ENCODE measurements at places on chromosomes 12 and 14.

- DNase-seq = no peak
Observed at GRCh38 chr14:69317780-69318179, 57.8 kb downstream of the GALNT16 start.

DNA sequence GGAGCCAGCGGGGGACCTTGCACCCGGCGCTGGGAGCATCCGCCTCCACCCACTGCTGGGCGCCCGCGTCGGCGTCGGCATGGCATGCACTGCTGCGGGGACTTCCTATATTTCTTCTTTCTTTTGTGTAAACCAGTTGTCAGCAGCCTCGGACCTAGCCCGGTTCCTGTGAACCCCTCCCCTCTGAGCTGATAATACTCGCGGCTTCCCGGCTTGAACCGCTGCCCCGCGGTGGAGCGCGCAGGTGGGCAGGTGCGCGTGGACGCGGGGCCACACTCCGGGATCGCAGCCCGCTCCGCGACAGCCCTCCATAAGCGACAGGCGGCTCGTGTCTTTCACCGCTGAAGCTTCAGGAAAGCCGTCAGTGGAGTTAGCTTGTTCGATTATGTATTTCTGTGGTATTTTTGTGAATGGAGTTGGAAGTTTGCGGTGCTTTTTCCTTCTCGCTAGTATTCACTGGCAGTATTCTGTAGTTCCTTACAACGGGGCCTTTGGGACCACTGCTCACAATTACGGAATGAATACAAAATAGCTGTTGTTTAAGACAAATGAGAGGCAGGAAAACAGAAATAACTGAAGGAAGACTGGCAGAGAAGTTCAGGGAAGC lies 870 bp downstream of the BMAL2 start:
- peak; percentile 25 for DNase-seq

DNA sequence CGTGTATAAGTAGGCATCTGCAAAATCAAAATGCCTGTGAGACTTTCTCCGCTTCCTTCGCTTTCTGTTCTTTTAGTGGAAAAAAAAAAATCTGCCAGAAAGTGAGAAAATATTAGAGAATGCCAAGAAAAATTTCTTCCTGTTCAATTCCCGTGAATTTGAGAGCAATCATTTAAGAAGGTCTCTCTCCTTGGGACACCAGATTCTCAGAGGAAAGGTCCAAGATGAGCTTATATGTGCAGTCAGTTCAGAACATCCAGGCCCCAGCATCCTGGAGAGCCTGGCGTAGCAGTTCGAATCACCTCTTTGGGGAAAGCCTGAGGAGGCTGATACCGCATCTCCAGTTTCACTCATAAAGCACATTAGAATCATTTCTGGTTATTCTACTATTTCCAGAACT lies 912.8 kb downstream of the GALC start:
- DNase-seq = no peak

DNA sequence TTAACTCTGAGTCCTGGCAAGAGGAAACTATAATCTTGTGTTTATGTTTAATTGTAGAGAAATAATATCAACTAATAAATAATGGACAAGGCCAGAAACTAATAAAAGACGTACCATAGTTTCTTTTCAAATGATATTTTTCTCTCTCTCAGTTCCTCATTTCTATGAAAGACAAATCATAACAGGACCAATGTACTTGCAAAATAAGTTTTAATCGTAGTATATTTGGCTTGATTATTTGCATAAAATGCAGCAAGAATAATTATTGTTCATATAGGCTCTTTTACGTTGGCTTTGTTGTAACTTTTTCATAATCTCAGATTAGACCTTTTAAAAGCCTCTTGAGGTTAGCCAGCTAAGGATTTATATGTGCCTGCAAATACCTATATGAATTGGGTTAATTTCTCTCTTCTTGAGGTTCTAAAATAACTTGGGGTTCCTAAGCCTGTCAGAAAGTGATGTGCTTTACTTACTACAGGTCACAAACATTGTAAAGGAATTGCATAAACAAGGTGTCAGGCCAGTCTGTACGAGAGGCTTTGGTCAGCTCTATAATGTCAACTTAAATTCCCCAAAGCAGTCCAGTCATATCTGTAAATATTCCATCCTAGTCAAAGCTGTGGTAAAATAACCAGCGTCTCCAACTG lies 152.8 kb upstream of the PTPRQ start:
- DNase-seq = no peak

- no peak for DNase-seq
Observed at GRCh38 chr12:60832290-60832689, 1236.5 kb downstream of the SLC16A7 start.

DNA sequence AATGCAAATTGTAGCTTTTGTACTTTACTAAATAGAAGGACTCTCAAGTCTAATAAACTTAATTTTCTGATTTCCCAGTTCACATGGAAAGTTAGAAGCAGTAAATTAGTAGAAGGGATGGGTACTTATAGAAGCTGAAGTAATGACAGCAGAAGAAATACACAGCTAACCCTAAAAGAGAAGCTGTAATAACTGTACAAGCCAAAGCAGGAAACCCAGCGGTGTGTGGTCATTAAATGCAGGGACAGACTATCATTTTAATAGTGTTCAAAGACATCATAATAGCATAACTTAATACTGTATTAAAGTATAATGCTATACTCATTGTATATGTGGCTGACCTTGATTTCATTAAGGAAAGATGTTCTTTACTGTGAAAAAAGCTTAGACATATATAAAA lies 74.9 kb downstream of the PCNX1 start:
- no peak for DNase-seq

DNA sequence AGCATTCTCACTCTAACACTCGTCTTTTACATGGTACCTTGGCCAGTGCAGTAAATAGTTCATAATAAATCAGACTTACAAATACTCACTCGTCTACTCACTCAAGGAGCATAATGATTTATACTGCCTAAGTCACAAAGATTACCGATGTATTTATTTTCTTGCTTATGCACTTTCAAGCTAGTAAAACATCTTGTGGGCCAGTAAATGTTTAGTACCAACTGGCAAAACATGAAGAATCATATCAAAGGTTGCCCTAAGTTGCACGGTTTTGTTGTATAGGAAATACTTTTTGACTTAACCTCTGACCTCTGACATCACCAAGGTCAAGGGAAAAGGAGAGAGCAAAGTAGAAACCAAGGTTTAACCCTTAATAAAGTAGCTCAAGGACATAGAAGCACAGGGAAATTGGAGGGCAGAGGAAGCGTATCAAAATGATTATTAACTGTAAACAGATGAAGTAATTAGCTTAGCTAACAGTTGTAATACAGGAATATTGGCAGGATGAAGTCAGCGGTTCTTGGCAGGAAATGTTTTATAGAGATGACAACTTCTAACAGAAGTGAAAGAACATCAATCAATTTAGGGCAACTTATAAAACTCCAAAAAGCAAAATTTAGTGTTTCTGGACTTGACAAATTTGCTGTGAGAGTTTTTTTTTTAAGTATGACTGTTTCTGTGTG lies 131.9 kb downstream of the HMGA2 start:
- DNase-seq = no peak

- peak; percentile 34 for DNase-seq
Observed at GRCh38 chr14:76863724-76864407, 37.7 kb downstream of the LRRC74A start.

DNA sequence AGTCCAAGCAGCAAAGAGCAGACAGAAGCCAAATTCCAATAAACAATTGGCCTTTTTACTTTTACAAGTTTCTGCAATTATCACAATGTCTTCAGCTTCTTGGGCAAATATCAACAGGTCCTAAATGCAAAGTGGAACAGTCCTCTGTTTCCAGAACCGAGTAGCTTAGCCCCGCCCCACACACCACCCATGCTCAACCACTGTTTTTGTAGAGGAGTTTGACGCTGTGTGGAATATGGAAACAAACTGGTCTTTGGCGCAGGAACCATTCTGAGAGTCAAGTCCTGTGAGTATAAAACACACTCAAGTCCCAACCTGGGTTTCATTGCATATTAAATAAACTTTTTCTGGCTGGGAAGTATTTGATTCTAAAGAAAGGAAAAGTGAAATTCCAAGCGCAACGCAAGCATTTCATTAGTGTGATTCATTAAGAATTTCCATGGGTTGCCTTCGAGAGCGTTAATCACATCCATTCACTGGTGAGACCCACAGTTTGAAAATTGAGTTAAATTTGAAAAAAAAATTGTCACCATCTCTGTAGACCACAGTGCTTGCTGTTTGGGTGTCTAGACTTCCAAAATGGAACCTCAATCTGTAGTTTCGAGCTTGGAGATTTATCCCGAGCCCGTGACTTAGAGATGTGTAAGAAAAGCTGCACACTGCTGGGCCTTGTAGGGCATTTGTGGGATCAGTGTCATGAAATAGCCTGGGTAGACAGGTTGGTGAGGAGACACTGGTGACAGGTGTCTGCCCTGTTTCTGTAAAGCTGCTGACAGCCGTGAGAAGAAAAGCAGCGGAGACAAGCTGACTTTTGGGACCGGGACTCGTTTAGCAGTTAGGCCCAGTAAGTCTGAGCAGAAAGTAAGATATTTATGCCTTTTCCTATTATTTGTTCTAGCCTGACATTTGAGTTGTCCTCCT lies 96.1 kb downstream of the DAD1 start:
- no peak for DNase-seq

GRCh38 chr14:105272623-105273022 lies 24.3 kb downstream of the BTBD6 start:
- no peak for DNase-seq

DNA sequence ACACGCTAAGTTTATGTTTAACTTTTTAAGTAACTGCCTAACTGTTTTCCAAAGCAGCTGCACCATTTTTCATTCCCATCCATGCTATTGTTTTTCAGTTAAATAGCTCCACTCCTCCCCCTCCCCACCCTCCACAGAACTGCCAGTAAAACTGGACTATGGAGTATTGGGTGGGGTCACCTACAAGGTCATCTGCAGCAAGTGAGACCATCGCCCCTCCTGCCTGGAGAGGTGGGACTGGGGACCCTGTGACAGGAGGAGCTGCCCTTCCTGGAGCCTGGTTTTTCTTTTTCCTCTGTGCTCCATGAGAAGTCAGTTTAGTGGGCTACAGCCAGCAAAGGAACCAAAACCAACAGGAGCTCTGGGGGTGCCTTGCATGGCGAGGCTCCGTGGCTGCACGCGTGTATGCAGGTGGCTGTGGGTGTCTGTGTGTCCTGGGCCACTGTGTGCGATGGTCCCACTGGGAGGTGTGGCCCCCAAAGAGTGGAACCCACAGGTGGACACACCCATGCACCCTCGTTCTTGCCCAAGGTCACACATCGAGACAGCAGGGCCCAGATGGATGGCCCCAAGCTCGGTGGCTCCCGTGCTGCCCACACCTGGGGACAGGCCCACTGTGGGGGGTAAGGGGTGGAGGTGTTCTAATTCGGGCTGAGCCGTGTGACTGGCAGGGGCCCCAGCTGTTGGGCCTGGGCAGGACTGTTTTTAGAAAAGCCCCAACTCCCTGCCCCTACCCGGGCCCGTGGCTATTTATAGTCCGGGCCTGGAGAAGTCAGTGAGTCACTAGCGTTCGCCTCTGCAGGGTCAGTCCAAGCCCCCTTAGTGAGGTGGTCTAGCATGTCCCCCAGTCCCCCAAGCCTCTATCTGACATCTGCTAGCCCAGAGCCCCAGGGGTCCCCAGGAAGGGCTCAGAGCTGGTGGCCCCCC lies 2.3 kb upstream of the ADSS1 start:
- DNase-seq = peak; percentile 69

DNA sequence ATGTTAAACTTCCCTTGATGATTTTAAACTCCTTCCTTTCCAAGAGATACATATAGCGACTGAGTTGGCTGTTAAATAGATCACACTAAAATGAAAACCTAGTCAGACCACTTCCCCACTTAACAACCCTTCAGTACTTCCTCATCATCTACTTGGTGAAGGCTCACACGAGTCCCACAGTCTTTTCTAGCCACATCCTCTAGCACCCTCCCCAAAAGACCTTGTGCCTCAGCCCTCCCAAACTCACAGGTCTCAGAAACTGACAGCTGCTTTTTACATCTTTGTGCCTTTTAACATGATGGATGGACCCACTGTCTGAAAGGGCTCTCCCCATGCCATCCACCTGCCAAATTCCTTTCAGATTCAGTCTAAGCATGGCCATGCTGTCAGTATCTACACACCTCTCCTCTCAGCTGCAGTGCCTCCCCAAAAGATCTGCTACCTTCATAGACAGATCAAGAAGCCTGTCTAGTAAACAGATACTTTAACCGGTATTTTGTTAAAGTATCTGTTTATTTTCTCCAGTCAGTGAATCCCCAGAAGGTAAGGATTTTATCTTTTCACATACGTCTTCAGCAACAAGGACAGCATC lies 65.1 kb upstream of the GPHB5 start:
- no peak for DNase-seq

DNA sequence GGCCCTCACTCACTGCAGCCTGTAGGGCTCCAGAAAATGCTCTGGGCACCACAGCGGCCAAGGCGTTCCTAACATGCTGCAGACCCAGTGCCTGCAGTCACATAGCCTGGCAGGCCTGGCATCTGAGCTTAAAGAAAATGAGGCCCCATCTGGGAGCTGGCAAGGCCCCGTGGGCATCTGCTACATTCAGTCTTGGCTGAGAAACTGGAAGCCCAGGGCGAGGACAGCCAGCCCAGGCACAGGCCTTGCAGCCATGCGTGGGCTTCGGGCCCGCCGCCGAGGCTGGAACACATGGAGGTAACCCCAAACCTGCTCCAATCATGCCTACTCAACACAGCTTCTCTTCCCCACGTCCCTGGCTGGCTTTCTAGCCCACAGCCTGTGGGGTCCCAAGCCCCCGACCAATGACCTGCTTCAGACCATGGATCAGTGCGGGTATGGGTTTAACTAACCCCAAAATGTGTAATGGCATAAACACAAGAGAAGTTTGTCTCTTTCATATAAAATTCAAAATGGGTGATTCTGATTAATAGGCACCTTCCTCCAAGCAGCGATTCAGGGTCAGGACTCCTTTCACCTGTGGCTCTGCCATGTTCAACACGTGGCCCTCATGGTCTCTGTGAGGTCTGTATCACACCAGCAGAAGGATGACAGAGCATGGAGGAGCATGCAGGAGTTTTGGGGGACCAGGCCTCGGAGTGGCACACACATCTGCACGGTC lies 6.4 kb downstream of the NGB start:
- DNase-seq = no peak

GRCh38 chr14:83940253-83940652 lies 1589.7 kb upstream of the FLRT2 start:
- peak; percentile 10 for DNase-seq

DNA sequence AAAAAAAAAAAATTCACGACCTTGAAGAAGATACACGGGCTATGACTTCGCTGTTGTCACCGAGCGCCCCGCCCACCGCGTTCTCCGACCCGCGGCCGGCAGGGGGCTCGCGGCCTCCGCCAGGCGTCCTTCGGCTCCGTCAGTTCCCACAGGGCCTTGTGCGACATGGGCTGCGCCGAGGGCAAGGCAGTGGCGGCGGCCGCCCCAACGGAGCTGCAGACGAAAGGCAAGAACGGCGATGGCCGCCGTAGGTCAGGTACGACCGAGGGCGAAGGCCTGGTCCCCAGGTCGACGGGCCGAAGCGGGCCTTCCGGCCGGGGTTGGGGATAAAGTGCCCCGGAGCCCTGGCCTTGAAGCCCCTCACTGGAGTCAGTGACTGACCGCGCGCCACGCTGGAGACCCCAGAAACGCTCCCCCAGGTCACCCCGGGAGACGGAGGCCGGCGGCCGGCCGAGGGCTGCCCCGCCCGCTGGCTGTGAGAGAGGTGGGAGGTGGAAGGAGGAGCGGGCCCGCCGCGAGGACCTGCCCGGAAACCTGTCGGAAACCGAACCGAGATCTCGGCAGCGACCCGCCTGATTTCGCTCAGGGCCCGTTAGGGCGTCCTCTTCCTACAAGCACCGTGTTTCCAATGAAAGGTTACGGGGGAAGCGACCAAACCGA lies at the start of gene TXNRD1:
Gene TXNRD1, plus strand, starts transcription at position 142 of the 660 bp plus-strand sequence. Its CDS starts 24 bp downstream, at position 166.
- DNase-seq = peak; percentile 86

- no peak for DNase-seq
Observed at GRCh38 chr12:25591144-25591543, 38.1 kb upstream of the LMNTD1 start.

GRCh38 chr12:42627151-42627550 lies 37.6 kb upstream of the PRICKLE1 start:
- DNase-seq = no peak
